ENCODE measurements at places on chromosomes 16 and 17.

DNA sequence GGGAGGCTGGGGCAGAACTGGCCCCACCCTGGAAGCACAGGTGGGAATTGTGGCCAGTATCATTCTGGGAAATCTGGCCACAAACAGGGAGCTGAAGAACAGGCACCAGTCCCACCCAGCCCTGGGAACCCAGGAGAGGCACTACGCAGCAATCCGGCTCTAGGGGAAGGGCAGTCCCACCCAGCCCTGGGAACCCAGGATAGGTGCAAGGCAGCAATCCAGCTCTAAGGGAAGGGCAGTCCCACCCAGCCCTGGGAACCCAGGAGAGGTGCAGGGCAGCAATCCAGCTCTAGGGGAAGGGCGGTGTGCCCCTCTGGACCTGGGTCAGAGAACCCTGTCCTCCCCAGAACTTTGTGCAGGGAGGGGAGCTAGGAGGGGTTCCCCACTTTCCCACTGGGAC lies 7.1 kb downstream of the DRC3 start:
- DNase-seq = no peak

GRCh38 chr17:38575781-38576180 lies 30.0 kb downstream of the SRCIN1 start:
- DNase-seq = no peak

- DNase-seq = no peak
These were observed 10.1 kb downstream of the AFMID start for GRCh38 chr17:78197147-78197832.

DNA sequence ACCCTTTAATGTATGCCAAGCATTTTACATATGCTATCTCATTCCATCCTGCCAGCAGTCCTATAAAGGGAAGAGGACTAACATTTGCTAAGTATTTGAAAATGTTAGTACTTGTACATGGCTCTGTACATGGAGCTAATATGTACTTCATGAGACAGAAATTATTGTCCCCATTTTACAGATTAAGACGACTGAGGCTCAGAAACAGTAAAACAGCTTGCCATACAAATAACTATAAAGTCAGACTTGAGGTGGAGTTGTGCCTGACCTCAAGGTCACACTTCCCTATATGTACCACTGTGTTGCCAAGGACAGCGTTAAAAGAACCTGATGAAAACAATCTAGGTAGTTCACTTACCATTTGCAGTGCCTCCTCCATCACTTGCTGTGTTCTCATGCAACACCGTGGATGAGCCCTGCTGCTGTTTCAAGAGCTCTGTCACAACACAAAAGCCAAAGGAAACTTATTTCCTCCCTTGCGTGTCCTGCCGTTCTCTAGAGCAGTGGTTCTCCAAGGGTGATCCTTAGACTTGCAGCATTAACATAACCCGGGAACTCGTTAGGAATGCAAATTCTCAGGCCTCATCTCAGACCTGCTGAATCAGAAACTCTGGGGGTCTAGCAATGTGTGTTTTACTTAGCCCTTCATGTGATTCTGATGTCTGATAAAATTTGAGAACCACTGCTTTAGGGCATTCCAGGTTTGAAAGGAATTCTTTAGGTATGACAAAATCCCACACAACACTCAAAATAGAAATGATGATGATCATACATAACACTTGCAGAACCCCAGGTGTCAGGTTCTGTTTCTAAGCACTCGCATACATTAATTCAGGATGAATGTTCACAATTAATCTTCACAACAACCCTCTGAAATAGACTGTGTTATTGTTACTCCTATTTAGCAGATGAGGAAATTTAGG lies 51.2 kb upstream of the MTMR4 start:
- no peak for DNase-seq

GRCh38 chr16:88455610-88456355 lies 2.7 kb downstream of the ZFPM1 start:
- DNase-seq = peak; percentile 72

- no peak for DNase-seq
These were observed 40.1 kb downstream of the AKAP10 start for GRCh38 chr17:19937522-19937921.

GRCh38 chr17:488993-489757 lies 136.6 kb upstream of the RPH3AL start:
- DNase-seq = no peak

- no peak for DNase-seq
These were observed 223.9 kb downstream of the WWOX start for GRCh38 chr16:78323315-78323714.

GRCh38 chr17:28853295-28853694 lies 1.5 kb upstream of the ERAL1 start:
- no peak for DNase-seq

GRCh38 chr17:33302394-33302793 lies 9.3 kb upstream of the ASIC2 start:
- DNase-seq = no peak

GRCh38 chr16:13939821-13940220 lies 19.9 kb downstream of the ERCC4 start:
- DNase-seq = no peak

DNA sequence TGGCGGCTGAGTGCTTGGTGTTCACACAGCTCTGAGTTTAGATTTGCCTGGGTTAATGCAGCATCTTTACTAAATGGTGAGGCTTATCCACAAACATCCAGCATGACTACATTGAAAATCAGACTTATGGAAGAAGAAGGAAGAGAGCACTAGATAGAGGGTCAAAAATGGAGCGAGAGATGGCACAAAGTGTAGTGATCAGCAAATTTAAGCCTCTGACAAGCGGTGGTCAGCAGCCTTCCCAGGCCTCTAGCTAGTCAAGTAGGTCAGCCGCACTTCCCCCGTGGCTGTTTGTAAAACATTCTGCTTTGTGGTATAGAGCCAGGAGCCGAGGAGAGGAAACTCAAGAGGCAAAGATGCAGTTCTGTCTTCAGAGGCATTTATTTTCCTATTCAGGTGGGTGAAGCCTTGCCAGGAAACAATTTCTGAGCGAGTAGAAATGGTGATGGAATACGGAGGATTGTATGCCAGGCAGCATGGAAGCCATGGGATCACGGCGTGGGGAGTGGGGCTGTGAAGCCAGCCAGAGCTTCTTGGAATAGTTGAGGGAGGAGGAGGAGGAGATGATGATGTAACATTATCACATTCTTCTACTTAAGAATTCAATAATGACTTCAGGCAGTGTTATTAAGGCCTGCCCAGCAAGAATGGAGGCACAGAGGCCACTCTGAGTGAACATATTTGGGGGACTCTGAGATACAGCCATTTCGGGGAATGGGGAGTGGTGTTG lies 118.9 kb downstream of the MSI2 start:
- no peak for DNase-seq

GRCh38 chr17:75504347-75505151 lies 10.8 kb downstream of the CASKIN2 start:
- peak; percentile 27 for DNase-seq

- DNase-seq = no peak
These were observed 109.5 kb downstream of the CDH11 start for GRCh38 chr16:65012357-65012756.

DNA sequence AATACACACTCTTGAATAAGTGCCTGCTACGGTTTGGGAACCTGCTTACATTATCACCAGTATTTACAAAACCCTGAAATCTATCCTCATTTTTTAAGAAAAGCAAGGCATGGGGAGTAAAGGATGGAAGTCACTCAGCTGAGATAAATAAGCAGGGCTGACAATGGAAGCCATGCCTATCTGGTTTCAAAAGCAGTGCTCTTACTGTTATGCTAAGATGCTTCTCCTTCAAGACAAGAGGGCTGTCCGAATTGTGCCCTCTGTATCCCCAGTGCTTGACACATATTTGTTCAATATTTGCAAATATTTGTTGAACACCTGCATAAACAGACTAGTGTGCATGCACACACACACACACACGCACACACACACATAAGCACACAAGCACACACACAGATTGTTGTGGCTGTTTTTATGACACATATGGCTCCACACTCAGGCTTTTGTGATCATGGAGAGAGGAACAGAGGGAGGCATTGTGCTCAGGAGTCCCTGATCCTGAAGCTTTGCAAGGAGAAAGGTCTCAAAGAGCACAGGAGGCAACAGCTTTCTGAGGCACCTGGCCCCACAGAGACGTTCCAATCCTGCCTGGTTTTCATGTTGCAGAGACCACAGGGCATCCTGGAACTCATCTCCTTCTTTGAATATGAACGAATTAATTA lies 401.6 kb upstream of the CDH11 start:
- no peak for DNase-seq

DNA sequence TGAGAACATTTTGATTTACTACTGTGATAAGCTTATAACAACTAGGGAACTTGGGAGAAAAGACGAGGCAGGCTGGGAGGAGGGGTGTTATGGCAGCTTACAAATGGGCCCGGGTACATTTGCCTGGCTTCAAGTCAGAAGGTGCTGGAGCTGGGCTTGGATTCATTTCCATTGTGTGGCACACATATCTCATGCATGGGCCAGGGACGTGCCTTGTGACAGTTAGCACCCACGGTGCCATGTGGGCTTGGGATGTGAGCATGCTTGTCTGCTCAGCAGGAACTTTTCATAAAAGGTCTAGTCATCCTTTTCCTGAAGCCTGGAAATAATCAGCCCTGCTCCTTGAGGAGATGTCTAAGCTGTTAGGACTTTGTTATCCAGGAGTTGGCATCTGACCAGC lies 572.2 kb downstream of the CDH13 start:
- DNase-seq = no peak

DNA sequence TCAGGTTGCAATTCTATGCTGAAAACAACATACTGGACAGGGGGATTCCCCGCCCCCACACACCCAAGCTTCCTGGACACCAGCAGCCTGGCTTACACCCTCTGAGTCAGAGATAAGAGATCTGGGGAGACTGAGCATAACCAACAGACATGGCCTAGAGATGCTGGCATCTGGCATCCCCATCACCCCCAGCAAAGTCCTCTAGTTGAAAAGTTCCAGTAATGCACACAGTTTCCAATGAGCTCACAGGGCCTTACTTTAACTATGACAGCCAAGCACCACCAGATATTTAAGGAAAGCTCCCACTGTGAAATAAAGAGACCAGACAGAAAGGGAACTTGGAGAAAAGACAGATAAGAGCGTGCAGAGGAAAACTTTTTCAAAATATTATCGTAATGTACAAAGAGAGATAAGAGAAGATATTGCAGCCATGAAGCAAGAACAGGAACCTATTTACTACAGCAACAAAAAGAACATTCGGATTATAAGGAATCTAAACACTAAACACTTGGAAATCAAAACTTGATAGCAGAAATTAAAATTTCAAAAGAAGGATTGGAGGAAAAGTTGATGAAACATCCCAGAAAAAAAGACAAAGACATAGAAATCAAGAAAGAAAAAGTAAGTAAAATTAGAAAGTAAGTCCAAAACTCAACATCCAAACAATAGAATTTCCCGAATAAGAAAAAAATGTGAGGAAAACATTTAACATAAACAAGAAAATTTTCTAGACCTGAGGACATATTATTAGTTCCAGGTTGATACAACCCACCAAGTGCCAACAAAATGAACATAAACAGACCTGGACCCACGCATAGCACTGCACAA lies 17.2 kb upstream of the ALOX15 start:
- peak; percentile 16 for DNase-seq

- no peak for DNase-seq
These were observed 80.0 kb downstream of the MARCHF10 start for GRCh38 chr17:62727916-62728672.

GRCh38 chr16:17299790-17300189 lies 171.0 kb downstream of the XYLT1 start:
- no peak for DNase-seq

GRCh38 chr17:55303008-55303493 lies 38.3 kb downstream of the HLF start:
- DNase-seq = no peak
